ENCODE measurements at places on chromosomes 7 and 10. TPM values are rescaled to one million over a fixed set of nuclear protein-coding genes. Genes with fewer than 3 reads are reported as not detected.

GRK5 gene
- total RNA-seq: 9.0 TPM

PRPS1L1 gene
- total RNA-seq: not detected

CLEC2L gene
- not detected for total RNA-seq

SORCS1 gene
- not detected for total RNA-seq

ACSM6 gene
- total RNA-seq: not detected

SPAG6 gene
- total RNA-seq: not detected

NSUN6 gene
- total RNA-seq: 9.5 TPM

PRRT4 gene
- not detected for total RNA-seq

ZKSCAN5 gene
- total RNA-seq: 11.3 TPM

MYO3A gene
- not detected for total RNA-seq

TMEM270 gene
- total RNA-seq: not detected

CFAP43 gene
- total RNA-seq: 0.18 TPM

SH2B2 gene
- total RNA-seq: 4.7 TPM

SLIT1 gene
- total RNA-seq: 0.05 TPM

ADK gene
- 22.6 TPM for total RNA-seq

CYP26A1 gene
- total RNA-seq: not detected

ASAH2 gene
- total RNA-seq: 2.3 TPM

CFAP70 gene
- total RNA-seq: 0.97 TPM

SLC26A4 gene
- total RNA-seq: 0.46 TPM

OPN1SW gene
- total RNA-seq: not detected

NPVF gene
- total RNA-seq: not detected

LRGUK gene
- under 0.01 TPM for total RNA-seq

KDM7A gene
- total RNA-seq: 5.2 TPM
